ENCODE measurements at places on chromosomes 4 and X. TPM values are rescaled to one million over a fixed set of nuclear protein-coding genes. Genes with fewer than 3 reads are reported as not detected.
A peak's percentile ranks its signal among the peaks of the same experiment; 100 is the strongest.

GRCh38 chr4:89491761-89492160, 184.2 kb upstream of the GPRIN3 start:
- no peak for DNase-seq

DNA sequence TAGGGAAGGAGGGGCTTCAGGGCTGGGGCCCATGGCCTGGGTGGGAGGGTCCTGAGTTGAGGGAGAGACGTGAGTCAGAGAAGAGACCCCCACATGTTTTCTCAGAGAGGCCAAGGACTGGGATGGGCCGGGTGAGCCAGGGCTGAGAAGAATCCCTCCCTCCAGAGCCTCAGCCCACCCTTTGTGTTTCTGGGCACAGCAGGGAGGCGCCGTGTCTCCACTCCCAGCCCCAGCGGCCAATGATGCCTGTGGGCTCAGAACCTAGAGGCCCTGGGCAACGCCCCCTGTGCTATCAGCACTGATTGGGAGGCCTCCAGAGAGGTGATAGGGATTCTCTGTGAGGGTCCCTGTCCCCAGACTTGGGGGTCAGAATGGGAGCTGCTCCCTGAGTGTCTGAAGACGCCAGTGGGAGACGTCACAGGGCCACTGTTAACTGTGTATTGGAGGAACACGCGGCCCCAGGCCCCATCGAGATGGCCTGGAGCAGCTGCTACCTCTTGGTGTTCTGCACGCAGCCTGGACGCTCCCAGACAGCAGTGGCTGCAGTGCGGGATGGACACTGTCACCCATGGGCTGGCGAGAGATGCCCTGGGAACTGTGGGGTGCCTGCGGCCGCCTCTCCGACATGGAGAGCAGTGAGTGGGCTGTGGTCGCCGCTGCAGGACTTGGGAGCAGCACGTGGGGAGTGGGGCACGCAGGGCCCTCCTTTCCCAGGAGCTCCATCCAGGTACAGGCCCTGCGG, 8.5 kb downstream of the FGFRL1 start:
- no peak for DNase-seq

The GAGE12H gene
- not detected for total RNA-seq

DNA sequence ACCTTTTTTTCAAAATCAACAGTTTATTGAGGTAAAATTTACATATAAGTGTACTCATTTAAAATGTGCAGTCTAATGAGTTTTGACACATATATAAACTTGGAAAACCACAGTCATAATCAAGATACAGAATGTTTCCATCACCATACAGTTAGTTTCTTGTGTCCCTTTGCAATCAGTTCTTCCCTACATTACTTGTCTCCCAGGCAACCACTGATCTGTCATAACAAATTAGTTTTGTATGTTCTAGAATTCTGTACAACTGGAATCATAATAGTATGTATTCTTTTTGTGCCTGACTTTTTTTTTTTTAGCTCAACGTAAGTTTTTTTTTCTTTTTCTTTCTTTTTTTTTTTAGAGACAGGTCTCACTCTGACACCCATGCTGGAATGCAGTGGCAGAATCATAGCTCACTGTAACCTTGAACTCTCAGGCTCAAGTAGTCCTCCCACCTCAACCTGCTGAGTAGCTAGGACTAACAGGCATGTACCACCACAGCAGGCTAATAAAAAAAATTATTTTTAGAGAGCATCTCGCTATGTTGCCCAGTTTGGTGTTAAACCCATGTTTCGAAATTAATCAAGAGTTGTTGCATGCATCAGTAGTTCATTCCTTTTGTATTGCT, 26.9 kb downstream of the ARFIP1 start:
- no peak for DNase-seq

- DNase-seq, result no peak
Observed at GRCh38 chr4:109801895-109802319, at the start of gene CFI. CFI (minus strand) TSS chr4:109801999; CDS start chr4:109801971, 28 bp downstream.

The CSN3 gene
- not detected for total RNA-seq

DNA sequence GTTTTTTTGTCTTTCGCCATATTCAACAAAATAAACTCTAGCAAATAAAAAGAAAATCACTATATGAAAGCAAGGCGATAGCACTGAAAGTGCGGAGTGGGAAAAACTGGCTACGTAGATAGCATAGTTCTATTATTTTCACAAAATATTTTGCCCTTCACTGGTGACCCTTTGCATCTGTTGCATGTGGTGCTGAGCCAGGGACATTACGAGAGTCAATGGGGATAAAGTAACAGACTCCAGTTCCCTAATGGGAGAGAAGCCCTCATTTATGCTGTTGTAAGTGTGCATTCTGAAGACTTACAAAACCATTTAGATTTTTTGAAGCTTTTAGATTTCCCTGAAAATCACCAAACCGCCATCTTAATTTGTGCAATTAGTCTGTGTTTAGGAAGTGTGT, 501.6 kb downstream of the PPARGC1A start:
- DNase-seq, result no peak

GRCh38 chrX:20547611-20548051, 280.9 kb upstream of the RPS6KA3 start:
- no peak for DNase-seq

DNA sequence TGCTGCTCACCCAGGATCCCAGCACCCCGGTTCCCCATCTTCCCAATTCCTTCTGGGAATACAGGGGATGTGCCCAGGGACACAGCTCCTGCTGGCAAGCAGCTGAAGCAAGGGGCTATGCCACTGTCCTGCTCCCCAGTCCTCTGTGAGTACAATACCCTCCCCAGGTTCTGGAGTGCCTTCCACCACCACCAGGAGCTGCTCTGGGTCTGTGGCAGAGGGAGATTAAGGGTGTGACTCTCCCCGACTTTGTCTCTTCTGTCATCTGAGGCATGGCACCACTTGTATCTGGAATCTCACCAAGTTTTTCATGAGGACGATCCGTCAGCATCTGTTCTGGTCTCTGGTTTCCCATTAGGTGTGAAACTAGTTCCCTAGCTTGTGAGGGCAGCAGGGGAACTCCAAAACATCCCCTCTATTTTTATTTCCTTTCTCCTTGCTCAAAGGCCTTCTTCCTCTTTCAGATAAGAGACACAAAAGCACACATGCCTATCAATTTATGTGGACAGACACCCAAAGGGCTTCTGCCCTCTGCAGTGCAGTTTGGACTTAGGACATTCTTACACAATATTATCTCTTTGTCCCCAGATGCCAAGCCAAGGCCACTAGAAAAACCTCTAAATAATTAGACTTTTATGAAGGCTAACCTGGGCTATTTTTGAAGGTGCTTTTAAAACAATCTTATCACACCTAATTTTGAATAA, 26.8 kb downstream of the MGST2 start:
- no peak for DNase-seq

The MAGEB17 gene
- not detected for total RNA-seq

DNA sequence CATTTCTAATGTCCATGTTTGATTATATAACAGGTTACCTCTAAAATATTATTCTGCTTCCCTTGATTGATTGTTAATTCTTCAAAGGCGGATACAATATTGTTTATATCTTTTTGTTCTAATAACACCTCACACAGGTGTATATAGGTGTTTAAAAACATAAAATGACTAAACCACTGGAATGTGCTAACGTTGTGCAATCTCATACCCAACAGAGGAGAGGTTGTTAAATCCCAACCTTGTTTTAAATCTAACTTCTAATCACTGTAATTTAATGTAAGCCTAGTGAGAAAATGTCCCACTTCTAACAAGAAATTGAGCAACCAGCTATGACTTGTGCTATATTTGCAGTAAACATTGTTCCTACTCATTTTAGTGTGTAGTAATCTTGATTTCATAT, 1.3 kb downstream of the ODAM start:
- no peak for DNase-seq

GRCh38 chr4:1009542-1010394, 1.7 kb upstream of the FGFRL1 start:
- peak; percentile 82 for DNase-seq

DNA sequence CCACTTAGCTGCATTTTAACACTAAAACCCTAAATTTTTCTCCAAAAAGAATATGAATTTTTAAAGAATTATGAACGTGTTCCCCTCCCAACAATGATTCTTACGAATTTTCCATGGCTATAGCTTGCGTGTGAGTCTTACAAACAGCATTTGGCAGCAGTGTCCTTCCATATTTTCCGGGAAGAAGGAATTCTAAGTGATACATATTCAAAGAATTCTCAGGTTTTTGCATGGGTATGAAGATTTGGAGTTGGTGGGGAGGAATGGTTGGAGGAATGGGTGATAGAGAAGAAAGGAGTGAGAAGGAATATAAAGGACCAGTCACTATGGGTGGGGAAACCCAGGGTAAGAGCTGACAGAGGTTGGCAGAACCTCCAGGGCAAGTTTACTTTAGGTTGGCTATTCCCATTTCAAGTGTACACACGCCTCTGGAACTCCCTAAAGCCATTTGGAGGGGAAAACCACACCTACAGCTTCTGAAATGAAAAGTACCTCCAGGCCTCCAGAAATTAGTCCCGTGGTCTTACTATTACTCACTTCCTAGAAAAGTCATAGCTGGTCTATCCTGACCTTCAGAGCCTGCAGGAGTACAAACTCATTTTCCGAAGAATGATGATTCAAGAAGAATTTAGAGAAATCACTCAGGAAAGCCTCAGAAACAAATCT, 420.8 kb upstream of the DIPK2B start:
- DNase-seq, result no peak

The LANCL3 gene
- total RNA-seq, result under 0.01 TPM

The AMTN gene
- total RNA-seq, result not detected

- no peak for DNase-seq
Observed at GRCh38 chr4:182145334-182145905, 97.8 kb upstream of the TENM3 start.

DNA sequence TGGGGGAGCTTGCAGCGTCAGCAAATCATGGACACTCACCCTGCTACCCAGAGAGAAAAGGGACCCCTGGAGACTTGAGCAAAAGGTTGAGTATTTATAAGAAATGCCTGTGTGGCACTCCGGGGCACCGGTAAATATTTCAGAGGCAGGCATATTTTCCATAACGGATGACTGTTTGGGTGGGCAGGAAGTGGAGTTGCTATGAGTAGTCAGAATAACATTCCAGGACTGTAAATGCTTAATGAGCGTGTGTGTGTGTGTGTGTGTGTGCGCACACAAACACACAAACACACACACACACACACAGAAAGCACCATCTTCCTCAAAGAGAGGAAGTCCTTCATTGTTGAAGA, 74.6 kb downstream of the MXRA5 start:
- DNase-seq, result no peak

The MAGEA6 gene
- total RNA-seq, result not detected

The VSIG4 gene
- total RNA-seq, result 38.9 TPM

GRCh38 chr4:148238086-148238485, 204.1 kb downstream of the NR3C2 start:
- no peak for DNase-seq

DNA sequence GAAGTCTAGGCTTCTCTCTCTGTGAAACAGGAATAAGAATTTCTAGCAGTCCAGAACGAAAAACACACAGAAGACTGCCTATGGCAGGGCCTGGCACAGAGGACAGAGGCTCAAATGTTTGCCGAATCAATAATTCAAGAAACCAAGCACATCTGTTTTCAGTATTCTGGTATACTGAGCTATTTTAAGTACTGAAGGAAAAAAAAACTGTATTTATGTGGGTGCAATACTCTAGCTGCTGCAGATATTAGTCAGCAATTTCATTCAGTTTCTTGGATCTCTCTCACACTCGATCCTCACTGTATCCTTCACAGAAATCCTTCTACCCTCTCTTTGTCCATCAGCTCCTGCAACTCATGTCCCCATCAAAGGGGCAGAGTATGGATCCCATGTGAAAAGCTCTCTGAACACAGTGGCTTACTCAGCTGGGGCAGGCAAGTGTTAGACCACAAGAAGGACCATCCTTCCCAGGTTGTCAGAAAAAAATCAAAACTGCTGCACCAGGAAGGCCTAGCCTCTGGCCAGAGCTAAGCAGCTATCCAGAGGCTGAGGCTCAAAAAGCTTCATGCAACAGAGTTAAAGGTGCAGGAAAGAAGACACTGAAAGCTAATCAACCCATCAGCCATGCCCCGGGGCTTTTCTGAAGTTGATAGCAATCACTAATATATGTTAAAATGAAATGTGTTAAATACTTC, 9.1 kb upstream of the USO1 start:
- no peak for DNase-seq
